Stimulated activated CD8-positive, alpha-beta memory T cell treated with anti-CD3 and anti-CD28 coated beads, Interleukin-15, amount 100 ng/mL, for 48 hours (primary cell): ENCODE measurements at places on chromosomes 6 and 20.

GRCh38 chr20:19251958-19252357 is 39.5 kb downstream of the SLC24A3 start:
- DNase-seq: no peak

DNA sequence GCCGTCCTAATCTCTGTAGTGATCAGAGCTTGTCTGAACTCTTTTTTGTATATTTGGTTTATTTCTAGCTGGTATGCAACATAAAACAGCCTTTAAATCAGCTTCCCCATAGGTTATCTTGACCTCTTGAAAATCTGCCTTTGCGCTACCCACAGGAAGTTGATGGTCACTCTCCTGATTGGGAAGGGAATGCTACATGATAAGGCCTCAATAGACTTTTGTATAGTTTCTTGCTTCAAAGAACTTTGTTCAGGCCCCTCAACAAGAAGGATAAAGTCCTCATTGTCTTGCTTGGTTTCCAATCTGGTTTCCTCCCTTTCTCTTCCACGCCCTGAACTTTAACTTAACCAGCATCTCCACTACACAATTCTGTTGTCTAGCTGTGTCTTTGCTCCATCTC is 95.4 kb upstream of the TENT5A start:
- no peak for DNase-seq

DNA sequence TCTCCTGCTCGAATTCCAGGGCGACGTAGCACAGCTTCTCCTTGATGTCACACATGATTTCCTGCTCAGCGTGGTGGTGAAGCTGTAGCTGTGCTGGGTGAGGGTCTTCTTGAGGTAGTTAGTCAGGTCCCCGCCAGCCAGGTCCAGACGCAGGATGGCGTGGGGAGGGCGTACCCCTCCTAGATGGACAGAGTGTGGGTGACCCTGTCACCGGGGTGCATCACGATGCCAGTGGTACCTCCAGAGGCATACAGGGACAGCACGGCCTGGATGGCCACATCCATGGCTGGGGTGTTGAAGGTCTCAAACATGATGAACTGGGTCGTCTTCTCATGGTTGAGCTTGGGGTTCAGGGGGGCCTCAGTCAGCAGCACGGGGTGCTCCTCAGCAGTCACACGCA is 110.2 kb upstream of the CNR1 start:
- DNase-seq: no peak

GRCh38 chr6:54719633-54720032 is 126.9 kb upstream of the FAM83B start:
- no peak for DNase-seq

DNA sequence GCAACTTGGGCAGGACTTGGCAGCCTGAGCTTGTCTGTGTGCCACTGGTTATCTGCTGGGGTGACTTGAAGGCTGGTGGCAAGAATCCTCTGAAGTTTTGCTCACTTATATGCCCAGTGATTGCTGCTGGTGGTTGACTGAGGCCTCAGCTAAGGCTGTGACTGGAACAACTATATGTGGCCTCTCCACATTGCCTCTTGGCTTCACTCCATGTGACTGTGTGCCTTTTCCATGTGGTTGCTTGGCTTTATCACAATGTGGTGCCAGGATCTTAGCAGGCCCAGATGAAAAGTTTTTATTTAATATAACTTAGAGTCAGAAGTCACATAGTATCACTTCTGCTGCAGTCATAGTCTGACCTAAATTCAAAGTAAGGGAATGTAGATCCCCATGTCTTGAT is 104.5 kb downstream of the ADAT2 start:
- no peak for DNase-seq

DNA sequence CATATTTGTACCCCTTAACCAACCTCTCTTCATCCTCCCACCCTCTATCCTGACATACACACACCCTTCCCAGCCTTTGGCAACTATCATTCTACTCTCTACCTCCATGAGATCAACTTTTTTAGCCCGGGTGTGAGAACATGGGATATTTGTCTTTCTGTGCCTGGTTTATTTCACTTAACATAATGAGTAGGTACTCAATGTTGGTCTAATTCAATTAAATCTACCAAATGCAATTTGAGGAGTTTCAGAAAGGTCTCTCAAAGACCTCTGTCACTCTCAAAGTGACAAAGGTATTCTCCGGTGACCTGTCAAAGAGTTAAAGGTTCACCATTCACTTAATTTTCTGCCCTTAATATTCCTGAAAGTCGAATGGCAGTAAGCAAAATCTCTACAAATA is 87.7 kb downstream of the ME1 start:
- no peak for DNase-seq

DNA sequence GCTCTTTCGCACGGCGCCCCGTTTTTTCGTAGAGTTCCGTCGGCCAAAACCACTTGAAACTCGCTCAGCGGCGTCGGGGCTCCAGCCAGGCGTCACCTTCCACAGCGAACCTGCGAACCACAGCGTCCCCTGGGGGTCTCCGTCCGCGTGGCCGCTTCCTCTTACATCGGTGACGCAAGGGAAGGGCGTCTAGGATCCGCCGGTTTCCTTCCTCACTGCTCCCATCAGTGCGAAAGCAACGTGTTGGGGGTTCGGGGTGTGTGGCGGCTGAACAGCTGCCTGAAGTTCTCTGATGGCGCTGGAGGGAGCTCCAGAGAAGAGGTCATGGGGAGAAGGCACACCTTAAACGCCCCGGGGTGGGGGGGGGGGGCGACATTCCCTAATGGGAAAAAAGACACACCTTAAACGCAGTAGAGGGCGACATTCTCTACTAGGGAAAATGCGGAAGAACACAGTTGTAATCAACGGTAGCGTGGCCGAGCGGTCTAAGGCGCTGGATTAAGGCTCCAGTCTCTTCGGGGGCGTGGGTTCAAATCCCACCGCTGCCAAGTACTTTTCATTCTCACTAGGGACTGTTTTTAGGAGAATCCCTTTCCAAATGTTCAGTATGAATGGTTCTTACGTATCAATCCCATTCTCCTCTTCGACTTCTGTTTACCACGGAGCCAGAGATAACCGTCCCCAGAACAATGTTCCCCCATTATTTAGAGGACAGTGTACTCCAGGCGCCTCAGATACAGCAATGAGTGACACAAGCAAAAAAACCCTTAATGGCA is 16.4 kb downstream of the ZNF311 start:
- DNase-seq: peak; percentile 65

DNA sequence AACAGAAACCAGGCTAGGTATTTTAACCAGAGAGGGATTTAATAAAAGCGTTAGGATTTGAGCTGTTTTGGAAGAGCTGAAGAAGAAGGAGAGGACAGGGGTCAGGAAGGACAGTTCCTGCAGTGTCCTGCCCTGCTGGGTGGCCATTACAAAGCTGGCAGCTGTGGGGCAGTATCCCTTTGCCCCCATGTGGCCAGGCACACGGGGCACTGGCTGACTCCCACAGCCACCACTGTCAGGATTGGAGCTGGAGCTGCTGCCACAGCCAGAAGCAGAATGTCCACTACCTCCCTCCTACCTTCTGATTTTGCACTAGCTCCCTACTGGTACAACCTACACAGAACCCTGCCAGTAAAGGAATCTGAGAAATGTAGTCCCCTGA is 46.5 kb downstream of the SLC22A3 start:
- DNase-seq: no peak

- no peak for DNase-seq
These were observed 177.5 kb upstream of the MMS22L start for GRCh38 chr6:97460394-97461080.

DNA sequence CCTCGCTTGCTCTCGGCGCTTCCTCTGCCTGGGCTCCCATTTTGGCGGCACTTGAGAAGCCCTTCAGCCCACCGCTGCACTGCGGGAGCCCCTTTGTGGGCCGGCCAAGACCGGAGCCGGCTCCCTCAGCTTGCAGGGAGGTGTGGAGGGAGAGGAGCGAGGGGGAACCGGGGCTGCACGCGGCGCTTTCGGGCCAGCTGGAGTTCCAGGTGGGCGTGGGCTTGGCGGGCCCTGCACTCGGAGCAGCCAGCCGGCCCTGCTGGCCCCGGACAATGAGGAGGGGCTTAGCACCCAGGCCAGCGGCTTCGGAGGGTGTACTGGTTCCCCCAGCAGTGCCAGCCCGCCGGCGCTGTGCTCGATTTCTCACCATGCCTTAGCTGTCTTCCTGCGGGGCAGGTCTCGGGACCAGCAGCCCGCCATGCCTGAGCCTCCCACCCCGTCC is 10.2 kb upstream of the SRPK1 start:
- DNase-seq: no peak

GRCh38 chr6:129112591-129112990 is 229.7 kb downstream of the LAMA2 start:
- DNase-seq: no peak

GRCh38 chr6:129749749-129750120 is 39.8 kb upstream of the ARHGAP18 start:
- no peak for DNase-seq

GRCh38 chr6:111788379-111789276 is 84.6 kb downstream of the FYN start:
- no peak for DNase-seq

GRCh38 chr6:72406517-72406916 is 215.3 kb upstream of the KCNQ5 start:
- DNase-seq: no peak

- DNase-seq: no peak
These were observed 104.9 kb upstream of the CEP162 start for GRCh38 chr6:84332139-84333034.

- DNase-seq: no peak
These were observed 8.6 kb downstream of the AARS2 start for GRCh38 chr6:44304282-44305199.

- DNase-seq: no peak
These were observed 17.1 kb upstream of the RPN2 start for GRCh38 chr20:37161830-37162549.

DNA sequence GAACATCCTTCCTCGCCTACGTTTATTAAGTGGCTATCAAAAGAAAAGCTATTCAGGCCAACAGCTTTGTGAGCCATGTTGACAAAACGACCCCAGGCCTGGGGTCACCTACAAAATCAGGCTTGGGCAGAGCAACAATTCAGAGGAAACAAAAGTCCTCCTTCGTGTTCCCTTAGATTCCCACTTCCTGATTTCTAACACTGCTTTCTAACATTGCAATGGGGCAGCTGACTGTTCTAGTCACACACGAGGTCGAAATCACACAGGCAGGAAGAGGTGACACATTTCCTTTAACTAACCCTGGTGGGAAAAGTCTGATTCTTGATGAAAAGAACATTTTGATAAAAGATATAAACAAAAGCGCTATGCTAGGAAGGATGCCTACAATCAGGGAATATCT is 31.9 kb downstream of the WDR27 start:
- DNase-seq: no peak

DNA sequence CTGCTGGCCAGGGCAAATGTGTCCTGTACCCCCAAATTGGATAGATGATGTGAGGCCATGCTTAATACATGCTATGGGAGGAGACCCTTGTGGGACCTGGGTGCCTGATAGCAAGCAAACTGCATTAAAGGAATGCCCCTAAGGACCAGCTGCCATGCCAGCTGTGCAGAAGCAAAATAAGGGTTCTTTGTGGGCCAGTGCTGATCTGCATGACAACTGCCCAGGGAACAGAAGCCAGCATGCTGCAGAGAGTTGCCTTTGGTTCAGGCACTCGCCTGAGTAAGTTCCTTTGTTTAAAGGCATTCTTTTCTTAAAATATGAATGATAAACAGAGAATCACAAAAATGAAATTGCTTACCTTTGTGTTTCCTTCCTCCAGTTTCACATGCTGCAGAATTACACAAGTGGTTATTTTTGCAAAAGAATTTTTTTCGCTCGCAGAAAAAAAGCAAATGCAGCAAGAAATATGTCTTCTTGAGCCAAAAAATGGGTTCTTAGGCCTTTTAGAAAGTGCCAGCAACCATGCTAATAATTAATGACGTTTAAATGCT is 6.9 kb upstream of the SYNDIG1 start:
- DNase-seq: no peak
